ENCODE measurements at places on chromosomes 1 and 21.

DNA sequence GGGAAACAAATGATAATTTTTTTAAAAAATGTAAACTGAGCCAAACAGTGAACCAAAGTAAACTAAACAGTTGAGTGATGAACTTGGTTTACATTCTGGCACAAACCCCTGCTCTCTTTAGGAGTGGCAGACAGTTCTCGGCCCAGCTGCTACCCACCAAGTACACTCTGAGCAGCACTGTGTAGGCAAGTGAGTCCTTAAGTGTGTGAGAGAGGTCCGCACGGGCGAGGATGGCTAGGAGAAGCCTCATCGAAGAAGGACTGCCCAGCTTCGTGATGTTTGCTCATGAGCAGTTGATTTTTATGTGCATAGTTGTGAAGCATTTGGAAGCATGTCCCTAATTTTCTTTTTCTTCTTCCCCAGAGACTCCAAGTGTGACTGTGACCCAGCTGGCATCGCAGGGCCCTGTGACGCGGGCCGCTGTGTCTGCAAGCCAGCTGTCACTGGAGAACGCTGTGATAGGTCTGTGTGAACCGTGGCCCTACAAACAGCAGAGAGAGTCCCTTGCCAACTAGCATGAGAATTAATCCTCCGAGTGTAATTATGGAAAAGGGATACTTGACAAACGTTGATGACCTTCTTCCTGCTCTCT lies 32.1 kb downstream of the LAMC2 start:
- no peak for DNase-seq

DNA sequence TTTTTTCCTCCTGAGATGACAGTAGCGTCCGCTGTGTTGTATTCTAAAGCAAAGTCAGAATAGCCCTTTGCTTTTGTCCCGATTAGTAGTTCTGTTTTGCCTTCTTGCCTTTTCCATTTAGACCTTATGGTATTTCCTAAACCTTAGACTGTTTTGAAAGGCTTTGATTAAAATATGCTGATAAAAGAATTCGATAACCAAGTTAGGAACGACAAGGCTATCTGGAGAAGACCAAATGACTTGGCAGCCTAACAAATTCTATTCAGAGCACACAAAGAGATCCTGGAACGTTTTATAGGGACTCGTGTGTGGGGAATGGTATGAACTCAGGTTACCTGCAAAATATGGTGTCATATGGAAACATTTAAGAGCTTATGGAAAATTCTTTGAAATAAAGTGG lies 42.9 kb downstream of the NFIA start:
- DNase-seq = no peak

GRCh38 chr1:168843401-168843800 lies 114.4 kb upstream of the DPT start:
- no peak for DNase-seq

- DNase-seq = no peak
Measured at GRCh38 chr1:36559061-36559460, 76.3 kb upstream of the CSF3R start.

- no peak for DNase-seq
Measured at GRCh38 chr1:182563095-182563494, 26.0 kb downstream of the RNASEL start.

DNA sequence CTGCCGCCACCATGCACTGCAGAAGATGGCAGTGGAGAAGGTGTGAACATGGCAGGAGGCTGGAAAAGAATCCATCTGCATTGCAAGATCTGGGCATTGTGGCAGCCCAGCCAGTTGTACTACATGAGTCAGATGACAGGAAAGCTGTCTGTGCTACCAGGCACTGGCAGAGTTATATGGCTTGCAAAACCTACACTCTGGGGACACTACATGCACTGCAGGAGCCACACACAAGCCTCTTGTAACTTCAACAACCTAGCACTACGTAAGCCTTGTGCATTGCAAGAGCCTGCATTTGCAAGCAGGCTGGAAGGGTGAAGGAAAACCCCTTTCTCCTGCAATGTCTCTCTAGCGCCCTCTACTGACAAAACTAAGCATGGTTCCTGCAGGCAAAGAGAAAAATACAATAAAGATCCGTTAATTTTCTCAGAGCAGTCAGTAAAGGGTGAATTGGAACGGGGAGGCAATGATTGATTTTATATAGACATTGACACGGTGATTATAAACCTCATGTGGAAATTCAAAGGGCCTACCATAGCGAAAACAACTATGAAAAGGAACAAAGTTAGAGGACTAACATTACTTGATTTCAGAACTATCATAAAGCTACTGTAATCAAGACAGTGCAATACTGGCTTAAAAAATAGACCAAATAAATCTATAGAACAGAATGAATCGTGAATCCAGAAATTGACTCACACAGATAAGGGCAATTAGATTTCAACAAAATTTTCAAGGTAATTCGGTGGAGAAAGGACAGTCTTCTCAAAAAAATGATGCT lies 26.2 kb upstream of the DYNLT5 start:
- peak; percentile 69 for DNase-seq

- peak; percentile 72 for DNase-seq
Measured at GRCh38 chr1:19582318-19582717, 61.8 kb upstream of the NBL1 start.

DNA sequence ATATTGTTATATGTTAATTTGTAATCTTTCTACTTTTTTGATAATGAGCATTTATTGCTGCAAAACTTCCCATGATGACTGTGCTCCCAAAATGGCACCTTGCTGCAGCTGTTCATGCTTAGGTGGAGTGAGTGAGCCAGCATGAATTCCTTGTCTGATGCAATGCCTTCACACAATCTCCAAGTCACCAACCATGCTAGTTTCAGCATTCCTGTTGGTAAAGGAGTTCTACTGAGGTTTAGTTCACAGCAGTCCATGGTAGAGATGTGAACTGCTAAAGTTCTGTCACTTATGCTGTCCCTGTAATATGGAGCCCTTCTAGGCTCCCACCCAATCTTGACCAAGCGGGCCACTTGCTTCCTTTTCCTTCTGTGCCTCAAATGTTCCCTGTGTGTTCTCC lies 26.2 kb upstream of the PRKACB start:
- peak; percentile 51 for DNase-seq

GRCh38 chr1:113216664-113217063 lies 143.7 kb downstream of the LRIG2 start:
- no peak for DNase-seq

DNA sequence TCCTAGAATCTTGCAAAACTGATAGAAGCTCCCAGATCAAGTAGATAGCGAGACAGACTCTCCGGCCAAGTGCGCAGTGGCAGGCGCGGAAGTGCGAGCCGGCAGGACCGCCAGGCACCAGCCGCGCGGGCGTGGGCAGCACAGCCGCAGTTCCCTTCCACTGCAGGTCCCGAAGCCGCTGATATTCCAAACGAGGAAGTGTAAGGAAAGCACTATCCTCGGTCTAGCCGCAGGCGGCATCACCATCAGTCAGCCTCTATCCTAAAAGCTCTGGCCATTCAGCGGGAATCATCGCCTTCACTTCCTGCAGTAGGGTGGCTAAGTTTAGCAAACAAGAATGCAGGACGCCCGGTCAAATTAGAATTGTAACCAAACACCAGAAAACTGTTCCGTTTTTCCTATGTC lies 710 bp downstream of the GLRX2 start:
- DNase-seq = peak; percentile 60

DNA sequence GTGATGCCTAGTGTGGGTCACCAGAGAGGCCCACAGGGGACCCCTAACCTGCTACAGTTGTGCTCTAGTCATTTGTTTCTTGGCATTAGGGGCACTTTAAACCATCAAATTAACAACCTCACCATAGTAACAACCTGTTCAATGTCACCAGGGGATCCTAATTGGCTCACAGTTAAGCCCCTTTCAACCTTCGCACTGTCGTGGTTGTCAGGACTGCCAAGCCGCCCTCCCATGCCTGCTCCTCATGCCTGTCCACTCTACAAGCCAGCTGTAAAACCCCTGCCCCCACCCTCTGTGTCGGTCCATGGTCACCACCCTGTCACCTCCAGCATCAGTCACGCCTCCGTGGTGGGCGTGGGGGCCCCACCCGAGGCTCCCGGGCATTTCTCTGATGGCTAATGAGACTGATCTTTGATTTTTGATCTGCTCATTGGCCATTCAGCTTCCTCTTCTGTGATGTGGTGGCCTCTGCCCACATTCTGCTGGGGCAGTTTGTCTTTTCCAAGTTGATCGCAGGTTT lies 96.6 kb downstream of the WDR4 start:
- no peak for DNase-seq

GRCh38 chr1:209667103-209667502 lies 8.1 kb upstream of the G0S2 start:
- DNase-seq = no peak

GRCh38 chr1:30366199-30366598 lies 357.2 kb downstream of the MATN1 start:
- DNase-seq = no peak

DNA sequence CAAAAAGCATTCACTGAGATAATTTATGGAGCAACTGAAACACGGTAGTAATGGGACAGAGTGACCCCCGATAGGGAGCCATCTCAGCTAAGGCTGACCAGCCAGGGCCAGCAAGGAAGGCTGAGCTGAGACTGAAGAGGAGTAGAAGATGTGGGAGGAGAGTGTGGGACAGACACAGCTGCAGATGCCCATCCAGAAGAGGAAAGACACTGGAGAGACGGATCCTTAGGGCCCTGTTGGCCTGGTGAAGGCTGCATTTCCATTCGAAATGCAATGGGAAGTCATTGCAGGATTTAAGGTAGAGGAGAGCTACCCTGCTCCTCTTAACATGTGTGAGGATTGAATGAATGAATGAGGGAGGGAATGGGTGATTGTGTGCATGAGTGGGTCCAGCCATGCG lies 44.0 kb upstream of the LRP8 start:
- no peak for DNase-seq

DNA sequence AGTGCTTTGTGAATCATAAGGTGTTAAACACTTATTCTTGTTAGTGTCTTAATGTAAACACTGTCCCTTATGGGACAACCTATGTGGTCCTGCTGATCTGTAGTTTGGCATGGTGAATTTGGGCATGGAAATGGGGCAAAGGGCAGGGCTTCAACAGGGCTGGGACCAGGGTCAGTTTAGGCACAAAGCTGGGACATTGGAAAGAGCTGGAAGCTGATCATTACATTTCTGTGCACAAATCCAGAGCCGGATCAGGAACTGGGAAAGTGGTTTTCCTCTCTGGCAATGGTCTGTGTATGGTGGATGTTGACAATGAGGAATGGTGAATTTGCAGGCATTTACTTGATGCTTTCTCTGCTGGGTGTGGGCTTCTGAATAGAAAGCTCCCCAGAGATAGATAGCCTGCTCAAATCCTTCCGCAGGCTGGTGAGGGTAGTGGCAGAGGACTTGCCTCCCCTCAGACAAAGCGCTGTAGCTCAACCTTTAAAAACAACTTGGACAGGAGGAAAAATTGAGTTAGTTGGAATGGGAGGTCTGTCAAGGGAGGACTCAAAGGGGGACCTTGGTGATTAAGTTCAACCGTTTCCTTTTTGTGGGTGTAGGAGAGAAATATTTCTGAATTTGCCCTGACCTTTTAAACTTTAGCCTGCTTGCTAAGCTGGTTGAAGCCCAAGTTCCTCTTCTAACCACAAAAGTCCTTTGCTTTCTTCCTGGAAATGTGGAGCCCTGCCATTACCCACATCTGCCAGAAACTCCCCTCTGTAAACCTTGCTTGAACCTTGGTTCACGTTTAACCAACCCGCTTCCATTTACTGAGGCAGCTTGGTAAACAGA lies 35.3 kb downstream of the HLX start:
- DNase-seq = no peak

DNA sequence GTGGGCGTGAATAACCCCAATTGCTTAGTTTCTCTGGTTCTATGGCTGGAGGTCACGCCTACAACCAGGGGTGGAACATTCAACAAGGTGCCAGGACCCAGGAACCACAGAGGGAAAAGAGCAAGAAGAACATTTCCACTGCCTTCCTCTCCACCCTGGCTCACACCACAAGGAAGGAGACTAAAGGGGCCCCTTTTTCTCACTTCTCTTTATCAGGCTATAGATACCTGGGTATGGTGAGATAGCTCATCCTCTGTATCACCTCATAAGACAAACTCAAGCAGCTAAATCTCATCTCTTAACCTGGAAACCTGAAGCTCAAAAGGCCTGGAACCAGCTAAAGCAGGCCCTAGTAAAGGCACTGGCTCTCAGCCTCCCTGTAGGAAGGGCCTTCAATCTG lies 438.8 kb upstream of the OLFM3 start:
- no peak for DNase-seq

GRCh38 chr1:221873673-221874072 lies 131.8 kb upstream of the DUSP10 start:
- DNase-seq = no peak

DNA sequence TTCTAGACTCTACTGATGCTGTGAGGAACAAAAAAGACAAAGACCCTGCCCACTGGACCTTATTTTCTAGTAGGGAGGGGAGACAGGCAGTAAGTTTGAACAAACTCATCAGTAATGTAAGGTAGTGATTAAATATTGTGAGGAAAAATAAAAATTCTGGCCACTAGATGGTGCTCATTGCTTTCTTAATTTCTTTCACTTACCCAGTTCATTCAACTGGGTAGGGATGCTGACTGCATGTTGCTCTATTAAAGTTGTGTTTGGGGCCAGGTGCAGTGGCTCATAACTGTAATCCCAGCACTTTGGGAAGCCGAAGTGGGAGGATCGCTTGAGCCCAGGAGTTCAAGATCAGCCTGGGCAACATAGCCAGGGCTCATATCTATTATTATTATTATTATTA lies 6.3 kb upstream of the KYAT3 start:
- peak; percentile 84 for DNase-seq

DNA sequence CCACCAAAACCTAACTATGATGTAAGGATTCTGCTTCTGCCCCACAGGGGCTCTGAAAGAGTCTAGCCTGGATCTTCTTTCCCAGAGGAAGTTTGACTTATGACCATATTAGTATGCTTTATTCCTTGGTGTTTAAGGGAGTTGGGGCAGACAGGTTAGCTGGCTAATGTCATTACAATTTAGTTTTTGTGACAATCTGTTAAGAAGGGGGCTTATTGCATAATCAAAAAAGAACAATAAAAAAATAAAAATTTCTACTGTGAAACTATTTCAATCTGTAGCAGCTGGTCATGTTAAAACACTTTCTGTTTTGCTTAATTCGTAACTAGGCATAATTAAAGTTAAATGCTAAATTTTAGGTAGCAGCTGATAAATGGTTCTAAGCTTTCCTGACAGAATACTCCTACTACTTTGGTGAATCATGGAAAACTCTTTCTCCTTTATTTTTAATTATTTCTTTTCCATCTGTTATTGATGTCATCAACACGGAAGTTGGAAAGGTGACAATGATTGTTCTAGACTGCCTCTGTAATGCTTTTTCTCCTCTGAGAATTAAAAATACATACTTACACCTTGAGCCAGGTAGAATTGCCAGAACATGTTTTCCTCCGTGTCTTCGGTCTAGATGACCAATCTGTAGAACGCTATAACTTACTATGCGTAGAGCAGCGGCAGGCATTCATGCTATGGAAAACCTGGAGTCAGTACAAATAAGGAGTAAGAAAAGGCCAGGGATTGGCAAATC lies 18.6 kb downstream of the DYRK3 start:
- DNase-seq = no peak

All from erythroblast (primary cell).